Right kidney (tissue), 9 donors: ENCODE measurements at places on chromosomes 11 and 22.

GRCh38 chr11:57571606-57572005 is 4.1 kb upstream of the UBE2L6 start:
- no peak for DNase-seq

- no peak for DNase-seq
Measured at GRCh38 chr22:32339190-32340012, 18.3 kb upstream of the RFPL3 start.

DNA sequence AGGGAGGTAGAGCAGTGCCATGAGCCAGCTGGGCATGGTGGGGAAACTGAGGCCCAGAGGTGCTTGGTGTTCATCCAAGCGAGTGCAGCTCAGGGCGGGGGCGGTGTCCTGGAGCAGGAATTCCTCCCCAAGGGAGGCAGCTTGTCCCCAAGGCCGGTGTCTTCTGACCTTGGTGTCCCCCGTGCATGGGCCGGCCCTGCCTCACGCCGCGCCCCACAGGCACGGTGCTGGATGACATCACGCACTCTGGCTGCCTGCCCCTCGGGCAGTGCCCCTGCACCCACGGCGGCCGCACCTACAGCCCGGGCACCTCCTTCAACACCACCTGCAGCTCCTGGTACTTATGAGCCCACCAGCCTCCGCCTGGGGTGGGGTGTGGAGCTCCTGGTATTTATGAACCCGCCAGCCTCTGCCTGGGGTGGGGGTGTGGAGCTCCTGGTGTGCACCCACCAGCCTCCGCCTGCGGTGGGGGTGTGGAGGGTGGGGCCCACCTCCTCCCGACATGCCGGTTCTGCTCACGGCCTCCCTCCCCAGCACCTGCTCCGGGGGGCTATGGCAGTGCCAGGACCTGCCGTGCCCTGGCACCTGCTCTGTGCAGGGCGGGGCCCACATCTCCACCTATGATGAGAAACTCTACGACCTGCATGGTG is 6.7 kb downstream of the MUC5B start:
- DNase-seq: no peak

DNA sequence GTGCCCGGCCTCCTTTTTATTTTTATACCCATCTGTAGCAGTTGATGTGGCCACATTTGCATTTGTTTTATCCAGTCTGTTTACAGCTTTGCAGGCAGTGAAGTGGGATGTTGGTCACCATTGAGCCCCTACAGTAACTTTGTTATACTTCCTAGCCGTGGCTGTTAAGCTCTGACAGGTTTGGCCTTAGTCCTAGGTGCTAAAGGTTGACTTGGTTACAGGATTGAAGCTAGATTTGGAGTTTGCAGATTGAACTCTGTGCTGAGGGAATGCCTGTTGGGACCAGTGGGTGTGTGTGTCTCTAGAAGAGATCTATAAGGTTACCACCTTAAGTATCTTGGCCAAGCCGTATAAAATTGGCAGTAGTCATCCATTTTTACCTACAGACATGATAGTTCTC is 91.2 kb downstream of the PPP6R3 start:
- DNase-seq: no peak

- DNase-seq: no peak
Measured at GRCh38 chr11:27514558-27514957, 8.0 kb upstream of the LIN7C start.

DNA sequence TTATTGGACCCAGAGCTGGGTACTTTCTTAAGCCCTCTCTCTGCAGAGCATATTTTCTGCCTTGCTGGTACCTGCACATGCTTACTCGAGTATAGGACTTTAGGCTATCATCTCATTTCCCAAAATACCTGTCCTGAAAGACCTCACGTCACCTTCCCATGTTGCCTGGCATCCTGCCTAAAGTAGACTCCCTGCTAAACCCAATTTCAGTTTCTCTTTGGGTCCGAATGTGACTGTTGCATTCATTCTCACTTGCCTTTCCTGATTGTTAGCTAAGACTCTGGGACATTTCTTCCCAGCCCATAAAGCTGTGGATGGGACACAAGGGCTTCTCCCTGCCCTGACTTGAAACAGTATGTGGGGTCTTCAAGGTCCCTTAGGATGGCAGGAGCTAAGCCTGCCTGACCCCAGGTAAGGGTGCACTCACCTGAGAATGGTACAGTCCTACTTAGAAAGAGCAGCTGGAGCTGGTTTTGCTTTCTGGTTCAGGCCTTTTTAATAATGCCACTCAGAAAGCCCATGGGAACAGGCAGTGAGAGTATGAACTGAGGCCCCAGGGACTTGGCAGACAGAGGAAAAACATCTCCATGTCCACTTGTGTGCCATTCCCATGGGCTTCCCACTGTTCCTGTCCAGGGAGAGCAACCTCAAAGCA is 12.9 kb downstream of the OR51E2 start:
- no peak for DNase-seq

GRCh38 chr11:69027704-69028372 is 14.8 kb upstream of the MRGPRF start:
- DNase-seq: no peak

DNA sequence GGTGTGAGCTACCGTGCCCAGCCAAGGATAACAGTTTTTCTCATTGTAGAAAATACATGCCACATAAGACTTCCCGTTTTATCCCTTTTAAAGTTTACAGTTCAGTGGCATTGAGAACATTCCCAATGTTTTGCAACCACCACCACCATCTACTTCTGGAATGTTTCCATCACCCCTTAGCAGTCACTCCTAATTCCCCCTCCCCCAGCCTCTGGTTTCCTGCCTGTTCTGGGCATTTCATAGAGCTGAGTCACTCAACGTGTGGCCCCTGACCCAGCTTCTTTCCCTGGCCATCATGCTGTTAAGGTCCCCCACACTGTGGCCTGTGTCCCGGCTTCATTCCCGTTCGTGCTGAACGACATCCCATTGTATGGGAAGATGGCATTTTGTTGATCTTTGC is 30.7 kb downstream of the FGF4 start:
- no peak for DNase-seq

GRCh38 chr11:121270001-121270678 is 22.4 kb upstream of the SC5D start:
- DNase-seq: no peak

DNA sequence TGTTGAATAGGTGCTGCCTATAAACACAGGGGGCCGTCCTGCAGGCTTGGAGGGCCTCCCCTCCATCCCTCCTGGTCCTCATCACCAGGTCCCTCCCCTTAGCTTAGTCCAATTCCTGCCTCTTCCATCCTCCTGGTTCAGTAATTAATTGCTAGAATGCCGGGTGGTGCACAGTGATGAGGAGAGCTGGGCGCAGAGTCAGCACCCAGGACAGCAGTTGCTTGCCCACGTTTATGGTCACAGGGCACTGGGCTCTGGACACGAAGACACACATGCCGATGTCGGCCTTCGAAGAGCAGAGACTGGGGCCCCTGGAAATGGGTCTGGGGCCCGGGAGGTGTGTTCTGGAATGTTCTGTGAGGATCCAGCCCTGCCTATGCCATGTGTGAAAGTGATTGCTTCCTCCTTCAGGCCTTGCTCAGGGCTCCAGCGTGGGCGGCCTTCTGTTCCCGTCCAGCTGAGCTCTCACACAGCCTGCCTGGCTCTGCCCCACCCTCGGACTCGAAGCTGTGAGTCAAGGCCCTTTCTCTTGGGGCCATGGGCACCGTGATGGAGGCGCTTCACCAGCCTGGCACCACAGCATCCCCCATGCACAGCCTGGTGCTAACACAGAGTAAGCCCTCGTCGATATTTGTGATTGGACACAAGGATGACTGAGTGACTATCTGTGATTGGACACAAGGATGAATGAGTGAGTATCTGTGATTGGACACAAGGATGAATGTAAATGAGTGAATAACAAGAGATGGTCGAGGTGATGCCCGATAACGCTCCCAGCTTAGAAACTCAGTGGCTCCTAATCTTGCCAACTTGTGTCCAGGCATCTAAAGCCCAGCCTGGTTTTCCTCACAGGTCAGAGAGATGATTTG is 884.7 kb downstream of the BRD1 start:
- DNase-seq: no peak
